Stimulated activated CD4-positive, alpha-beta T cell treated with anti-CD3 and anti-CD28 coated beads, Interleukin-1b, Interleukin-23, amount 100 ng/mL, for 24 hours (primary cell): ENCODE measurements at places on chromosomes 3 and 15.

- no peak for DNase-seq
Measured at GRCh38 chr15:32994810-32995424, 199.6 kb downstream of the FMN1 start.

DNA sequence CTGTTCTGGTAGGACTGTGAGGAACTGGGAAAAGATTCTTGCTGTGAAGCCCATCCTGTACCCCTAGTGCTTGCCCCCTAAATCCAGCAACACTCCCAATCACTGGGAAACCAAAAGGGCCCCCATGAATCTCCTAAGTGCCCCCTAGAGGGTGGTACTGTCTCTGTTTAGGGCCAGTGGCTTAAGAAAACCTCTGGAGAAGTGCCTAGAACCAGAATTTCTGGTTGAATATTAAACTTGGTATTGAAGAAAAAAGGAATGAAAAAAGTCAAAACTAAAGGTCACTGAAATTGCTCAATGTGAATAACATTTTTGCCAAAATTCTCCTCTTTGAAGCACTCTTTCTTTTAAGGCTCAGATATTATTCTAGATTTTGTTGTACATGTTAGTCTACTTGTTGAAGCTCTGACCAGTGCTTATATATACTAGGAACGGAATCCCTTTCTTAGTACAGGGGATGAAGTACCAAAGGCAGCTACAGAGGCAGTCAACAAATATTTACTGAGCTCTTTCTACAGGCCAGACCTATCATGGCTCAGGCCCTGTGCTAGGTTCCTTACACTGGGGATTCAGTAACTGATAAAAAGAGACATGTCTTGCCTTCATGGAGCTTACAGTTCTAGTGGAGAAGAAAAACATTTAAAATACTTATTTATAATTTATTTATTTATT is 138.8 kb downstream of the MYLK start:
- DNase-seq, result no peak

DNA sequence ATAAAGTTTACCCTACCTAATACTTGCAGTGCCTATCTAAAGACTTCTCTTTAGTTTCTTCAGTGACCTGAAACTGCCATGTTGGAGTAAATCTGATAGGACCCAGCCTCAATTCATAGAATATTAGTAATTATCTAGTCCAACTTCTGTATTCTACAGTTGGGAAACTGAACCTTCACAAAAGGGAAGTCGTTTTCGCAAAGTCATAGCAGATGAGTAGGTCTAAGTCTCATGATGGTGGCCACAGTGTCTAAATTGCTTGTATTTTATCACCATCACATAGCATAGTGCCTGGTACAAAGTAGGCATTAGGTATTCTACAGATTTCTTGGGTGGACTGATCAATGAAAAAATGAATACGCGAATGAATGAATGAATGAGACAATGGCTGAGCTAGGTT is 8.4 kb downstream of the GMNC start:
- no peak for DNase-seq

DNA sequence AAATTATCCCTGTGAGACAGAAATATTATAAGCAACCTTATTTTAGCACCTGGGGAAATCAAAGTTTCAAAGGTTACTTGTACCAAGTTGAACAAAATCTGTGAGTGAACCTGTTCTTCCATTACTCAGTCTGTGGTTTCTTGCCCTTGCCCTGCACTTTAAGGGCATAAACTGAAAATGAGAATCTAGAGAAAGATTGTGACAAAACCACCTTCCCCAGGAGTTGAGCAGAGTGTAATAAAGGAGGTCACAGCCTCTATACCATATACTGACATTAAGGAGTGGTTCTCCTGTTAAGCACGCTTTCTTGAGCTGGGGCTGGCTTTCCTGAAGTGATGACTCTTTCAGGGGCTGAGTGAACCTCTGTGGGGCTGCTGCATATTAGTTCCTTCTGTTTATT is 143.4 kb downstream of the PDCD6IP start:
- no peak for DNase-seq

- no peak for DNase-seq
Measured at GRCh38 chr3:128763967-128764366, 38.0 kb downstream of the RAB7A start.

DNA sequence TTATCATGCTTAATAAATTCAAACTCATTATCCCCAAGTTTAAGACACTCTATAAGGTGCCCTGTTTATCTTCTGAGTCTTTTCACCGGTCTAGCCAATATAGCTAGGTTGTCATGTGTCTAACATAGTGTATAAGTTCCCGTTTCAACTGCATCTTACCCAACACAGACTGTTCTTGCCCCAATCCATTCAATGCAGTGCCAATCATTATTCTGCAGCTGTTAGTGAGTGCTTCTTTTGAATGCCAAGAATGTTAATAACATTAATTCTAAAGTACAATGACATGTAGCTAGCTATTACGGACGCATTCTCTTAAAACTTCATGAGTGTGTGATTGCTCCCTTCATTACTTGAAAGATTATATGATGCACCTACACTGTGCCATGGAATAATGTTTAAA is 646.4 kb upstream of the NR2F2 start:
- DNase-seq, result no peak

DNA sequence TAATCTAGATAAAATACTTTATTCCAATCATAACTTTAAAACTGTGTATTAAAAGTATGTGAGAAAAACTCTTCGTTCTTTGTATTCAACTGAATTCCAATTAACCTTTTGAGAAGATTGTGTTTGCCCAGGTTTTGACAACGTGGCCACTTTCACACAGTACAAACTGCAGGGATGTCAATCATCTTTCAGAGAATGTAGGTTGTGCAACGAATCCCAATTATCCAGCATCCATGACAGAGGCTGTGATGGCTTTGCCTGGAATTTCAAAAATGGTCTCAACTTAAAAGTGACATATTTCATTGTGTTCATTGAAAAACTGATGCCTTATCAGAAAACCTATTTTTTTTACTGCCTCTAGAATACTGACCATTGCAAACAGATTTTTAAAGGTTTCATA is 615.1 kb upstream of the KCNMB2 start:
- no peak for DNase-seq

DNA sequence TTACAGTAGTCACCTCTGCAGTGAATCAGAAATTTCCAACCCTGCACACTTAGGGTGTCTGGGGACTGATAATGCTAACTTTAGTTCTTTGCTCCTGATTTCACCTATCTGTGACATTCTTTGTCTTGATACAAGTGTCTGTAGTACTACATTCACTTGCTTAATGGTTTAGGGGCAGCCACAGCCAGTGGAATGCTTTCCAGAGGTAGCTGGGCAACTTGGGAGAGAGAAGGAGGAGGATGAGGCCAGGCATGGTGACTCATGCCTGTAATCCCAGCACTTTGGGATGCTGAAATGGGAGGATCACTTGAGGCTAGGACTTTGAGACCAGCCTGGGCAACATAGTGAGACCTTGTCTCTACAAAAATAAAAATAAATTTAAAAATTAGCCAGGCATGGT is 8.5 kb downstream of the BAHD1 start:
- DNase-seq, result no peak

DNA sequence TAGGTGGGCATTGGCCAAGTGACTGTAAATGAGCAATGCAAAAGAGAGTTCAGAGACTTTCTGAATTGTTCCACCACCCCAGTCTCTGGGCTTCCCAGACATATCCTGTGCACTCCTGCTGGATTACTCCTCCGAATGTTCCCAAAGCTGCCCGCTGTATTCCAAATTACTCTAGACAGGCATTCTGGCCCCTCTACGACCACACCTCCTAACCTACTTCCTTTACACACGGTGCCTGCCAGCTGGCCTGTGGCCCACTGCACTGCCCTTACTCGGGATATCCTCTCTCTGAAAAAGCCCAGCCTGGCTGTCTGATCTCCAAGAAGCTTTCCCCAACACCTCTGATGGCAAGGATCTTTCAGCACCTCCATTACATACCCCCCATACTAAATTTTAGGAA is 66.6 kb downstream of the DUT start:
- DNase-seq, result no peak

- no peak for DNase-seq
Measured at GRCh38 chr3:180280555-180280954, 243.8 kb upstream of the PEX5L start.

DNA sequence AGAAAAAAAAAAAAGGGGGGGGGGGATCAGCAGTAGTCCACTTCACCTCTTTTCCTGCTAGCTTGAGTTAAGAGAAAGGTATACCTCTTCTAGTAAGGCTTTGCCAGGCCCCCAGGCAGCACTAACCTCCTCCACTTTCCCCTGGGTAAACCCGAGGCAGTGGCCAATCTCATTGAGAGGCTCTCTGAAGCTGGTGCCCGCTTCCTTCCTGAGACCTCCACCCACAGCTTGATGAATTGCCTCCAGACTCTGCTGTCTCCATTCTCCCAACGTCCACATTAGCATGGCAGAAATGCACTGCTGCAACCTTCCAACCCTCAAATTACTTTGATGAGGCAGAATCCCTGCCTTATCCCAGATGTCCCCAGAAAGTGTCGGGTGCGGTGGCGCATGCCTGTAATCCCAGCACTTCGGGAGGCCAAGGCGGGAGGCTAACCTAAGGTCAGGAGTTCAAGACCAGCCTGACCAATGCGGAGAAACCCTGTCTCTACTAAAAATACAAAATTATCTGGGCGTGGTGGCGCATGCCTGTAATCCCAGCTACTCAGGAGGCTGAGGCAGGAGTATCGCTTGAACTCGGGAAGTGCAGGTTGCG is 15.3 kb downstream of the RLBP1 start:
- no peak for DNase-seq

DNA sequence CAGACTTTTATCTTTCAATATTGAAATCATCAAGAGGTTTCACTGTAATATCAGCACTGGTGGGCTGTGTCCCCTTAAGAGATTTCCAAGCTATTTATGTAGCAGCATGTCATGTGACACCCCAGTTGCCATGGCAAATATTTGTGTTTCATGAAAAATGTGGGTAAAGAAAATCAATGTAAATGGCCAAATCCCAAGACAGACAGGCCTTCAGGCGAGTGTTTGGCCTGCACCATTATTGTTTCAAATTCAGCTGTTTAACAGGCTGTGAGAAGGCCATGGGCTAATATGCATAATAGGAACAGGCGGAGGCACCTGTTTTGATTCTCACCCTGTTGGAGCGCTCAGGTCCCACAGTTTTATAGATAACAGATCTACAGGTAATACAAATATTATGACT is 104.2 kb downstream of the IQCH start:
- DNase-seq, result no peak

DNA sequence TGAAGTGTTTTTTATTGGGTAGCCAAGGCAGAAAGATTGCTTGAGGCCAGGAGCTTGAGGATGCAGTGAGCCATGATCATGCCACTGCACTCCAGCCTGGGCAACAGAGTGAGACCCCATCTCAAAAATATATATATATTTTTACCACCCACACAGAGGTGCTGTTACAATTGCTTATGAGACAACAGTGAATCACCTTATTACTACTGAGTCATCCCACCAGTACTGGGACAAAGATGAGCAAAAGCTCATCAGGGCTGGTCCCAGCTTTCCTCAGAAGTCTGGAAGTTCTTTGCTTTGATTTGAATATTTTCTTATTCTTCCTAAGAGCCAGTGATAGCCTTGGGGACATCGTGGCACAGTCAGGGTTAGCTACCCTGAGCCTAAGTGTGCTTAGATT is 207.7 kb downstream of the SOX2 start:
- DNase-seq, result no peak

GRCh38 chr15:69128667-69129311 is 31.6 kb upstream of the GLCE start:
- DNase-seq, result no peak

GRCh38 chr15:50304836-50305235 is 39.3 kb upstream of the HDC start:
- DNase-seq, result no peak
